Peyer's patch (tissue), 4 donors: ENCODE measurements at places on chromosomes 2 and 18. TPM values are rescaled to one million over a fixed set of nuclear protein-coding genes. Genes with fewer than 3 reads are reported as not detected.
A peak's percentile ranks its signal among the peaks of the same experiment; 100 is the strongest.

- H3K27ac ChIP-seq: no peak overlapping the region
- no peak for DNase-seq
- H3K27me3 ChIP-seq: no peaks in the 10 kb centered on the region
- H3K4me3 ChIP-seq: no peak overlapping the region
Observed at GRCh38 chr2:208046686-208047085, 21.4 kb upstream of the PLEKHM3 start.

DNA sequence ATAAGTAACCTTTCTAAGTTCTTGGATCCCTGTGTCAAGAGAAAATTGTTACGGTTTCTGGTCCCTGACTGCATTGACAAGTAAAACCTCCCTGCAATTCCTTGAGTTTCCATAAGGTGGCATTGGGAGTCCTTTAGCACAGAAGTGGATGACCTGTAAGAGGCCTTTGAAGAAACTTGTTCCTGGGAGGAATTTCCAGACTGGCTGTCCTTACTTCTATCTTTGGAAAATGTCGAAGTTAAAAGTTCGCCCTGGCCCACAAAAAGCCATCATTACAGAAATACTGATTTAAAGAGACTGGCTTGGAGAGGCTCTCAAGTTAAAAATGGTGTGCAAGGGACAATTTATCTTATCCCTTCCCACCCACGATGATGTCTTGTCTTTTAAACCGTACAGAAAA, 218.4 kb downstream of the CDH20 start:
- no peaks in the 10 kb centered on the region for H3K27me3 ChIP-seq
- no peaks in the 10 kb centered on the region for H3K4me1 ChIP-seq
- H3K36me3 ChIP-seq: no peaks in the 10 kb centered on the region

DNA sequence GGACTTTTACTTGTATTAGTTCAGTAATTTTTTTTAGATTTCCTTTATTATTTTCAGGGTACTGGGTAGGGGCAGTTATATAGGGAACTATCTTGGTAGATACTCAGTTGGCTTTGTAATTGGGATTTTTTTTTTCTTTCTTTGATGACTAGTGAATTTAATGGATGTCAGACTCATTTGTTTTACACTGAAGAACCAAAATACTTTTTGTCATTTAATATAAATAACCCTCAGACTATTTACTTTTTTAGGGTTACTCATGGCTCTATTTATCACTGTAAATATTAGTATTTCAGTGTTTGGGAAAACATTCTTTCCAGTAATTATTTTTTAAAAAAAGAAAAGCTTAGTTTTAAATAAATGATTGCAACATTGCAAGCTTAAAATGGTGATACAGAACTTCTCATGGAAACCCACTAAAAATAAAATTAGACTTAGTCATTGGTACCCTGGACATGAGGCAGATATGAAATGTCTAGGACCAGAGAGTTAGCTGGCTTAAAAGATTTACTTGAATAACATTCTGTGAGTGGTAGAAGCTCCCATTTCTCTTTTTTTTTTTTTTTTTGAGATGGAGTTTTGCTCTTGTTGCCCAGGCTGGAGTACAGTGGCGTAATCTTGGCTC, 74.4 kb upstream of the CYP20A1 start:
- H3K4me3 ChIP-seq: no peak overlapping the region
- H3K27me3 ChIP-seq: no peaks in the 10 kb centered on the region
- H3K36me3 ChIP-seq: peaks cover 43% of the 10 kb centered on the region

The MC5R gene
- not detected for total RNA-seq

DNA sequence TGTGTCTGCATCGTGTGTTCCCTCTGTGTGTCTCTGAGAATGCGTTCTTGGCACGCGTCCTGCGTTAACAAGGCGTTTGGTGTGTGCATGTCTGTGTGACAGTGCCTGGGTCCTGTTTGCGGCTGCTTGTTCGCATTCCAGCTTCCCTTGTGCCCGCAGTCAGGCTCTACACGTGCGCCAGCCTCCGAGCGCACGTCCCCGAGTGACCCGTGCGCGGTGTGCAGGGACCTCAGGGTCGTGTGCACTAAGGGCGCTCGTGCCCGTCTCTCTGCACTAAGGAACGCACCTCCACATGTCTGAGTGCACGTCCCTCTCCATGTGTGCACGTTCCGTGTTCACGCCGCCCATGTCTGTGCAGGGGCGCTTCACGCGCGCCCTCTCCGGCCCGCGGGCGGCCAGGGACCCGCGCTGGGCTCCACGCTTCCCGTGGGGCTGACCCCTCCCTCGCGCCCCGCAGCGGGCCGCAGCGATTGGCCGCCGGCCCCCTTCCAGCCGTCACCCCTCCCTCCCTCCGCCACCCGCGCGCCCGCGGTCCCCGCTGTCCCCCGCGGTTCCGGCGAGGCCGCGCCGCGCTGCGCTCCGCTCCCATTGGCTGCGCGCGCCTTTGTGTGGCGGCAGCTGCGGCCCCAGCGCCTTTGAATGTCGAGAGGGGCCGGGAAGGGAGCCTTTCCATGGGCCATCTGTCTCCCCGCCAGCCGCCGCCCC, 229.4 kb downstream of the HAUS1 start:
- DNase-seq: peak; percentile 38
- H3K4me3 ChIP-seq: peak overlapping the region; percentile 26

The DSEL gene
- 2.5 TPM for total RNA-seq

- no peak overlapping the region for H3K4me3 ChIP-seq
- no peaks in the 10 kb centered on the region for H3K36me3 ChIP-seq
- H3K27ac ChIP-seq: no peak overlapping the region
- no peaks in the 10 kb centered on the region for H3K27me3 ChIP-seq
- no peak for DNase-seq
- no peaks in the 10 kb centered on the region for H3K4me1 ChIP-seq
Observed at GRCh38 chr18:31546476-31546875, 45.2 kb upstream of the TTR start.

- no peaks in the 10 kb centered on the region for H3K36me3 ChIP-seq
- no peak for DNase-seq
- H3K27me3 ChIP-seq: no peaks in the 10 kb centered on the region
- H3K27ac ChIP-seq: no peak overlapping the region
- no peak overlapping the region for H3K4me3 ChIP-seq
Observed at GRCh38 chr2:175690113-175690837, 311.8 kb downstream of the LNPK start.

- H3K4me3 ChIP-seq: no peak overlapping the region
- H3K36me3 ChIP-seq: no peaks in the 10 kb centered on the region
- H3K4me1 ChIP-seq: no peaks in the 10 kb centered on the region
- DNase-seq: no peak
- no peak overlapping the region for H3K27ac ChIP-seq
- H3K27me3 ChIP-seq: no peaks in the 10 kb centered on the region
Observed at GRCh38 chr2:232042911-232043574, 81.5 kb downstream of the DIS3L2 start.

The ELOA2 gene
- total RNA-seq: not detected

DNA sequence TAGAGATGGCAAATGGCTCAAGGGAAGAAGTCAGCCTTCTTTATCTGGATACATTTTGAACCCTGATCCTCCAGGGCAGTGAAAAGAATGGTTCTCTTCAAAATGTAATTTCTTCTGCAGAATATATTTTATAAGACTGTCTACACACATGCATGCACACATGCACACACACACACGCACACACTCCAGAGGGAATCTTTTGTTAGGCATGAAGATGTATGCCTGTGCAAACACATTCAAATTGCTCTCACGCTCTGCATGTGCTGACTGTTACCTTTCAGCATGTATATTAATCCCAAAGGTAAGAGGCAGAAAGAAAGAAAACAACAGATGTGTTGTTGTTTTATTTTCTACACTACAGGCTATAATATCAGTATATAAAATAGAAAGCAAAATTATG, 43.2 kb downstream of the SLC5A7 start:
- no peaks in the 10 kb centered on the region for H3K36me3 ChIP-seq
- no peak overlapping the region for H3K4me3 ChIP-seq
- no peaks in the 10 kb centered on the region for H3K4me1 ChIP-seq
- H3K27me3 ChIP-seq: no peaks in the 10 kb centered on the region

DNA sequence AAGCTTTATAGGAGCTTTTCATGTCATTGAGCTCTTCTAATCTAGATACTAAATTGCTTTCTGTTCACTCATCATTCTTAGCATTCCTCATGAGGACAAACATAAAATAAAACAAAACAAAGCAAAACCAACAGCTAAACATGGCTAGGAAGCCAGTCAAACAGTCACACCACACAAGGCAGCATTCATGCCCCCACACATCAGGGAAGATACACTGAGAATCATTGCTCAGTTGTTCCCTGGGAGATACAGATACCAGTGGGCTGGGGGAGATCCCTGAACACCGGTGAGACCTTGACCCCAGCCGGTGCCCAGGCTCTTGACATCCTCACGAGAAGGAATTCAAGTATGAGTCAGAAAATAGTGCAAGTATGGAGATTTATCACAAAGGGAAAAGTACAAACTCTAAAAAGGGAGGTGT, 177.9 kb upstream of the ARL4C start:
- no peak for DNase-seq
- no peak overlapping the region for H3K4me3 ChIP-seq
- no peaks in the 10 kb centered on the region for H3K36me3 ChIP-seq
- H3K27me3 ChIP-seq: no peaks in the 10 kb centered on the region
